Activated CD4-positive, alpha-beta T cell treated with anti-CD3 and anti-CD28 coated beads, Interleukin-2, amount 50 U/mL, for 24 hours (primary cell): ENCODE measurements at places on chromosomes 2 and 18.

- DNase-seq, result no peak
These were observed 36.8 kb downstream of the COL4A4 start for GRCh38 chr2:227127201-227127600.

GRCh38 chr2:119544075-119544938, at the start of gene CFAP221:
CFAP221 (plus strand) TSS chr2:119544449; CDS start chr2:119546132, 1,683 bp downstream.
- peak; percentile 5 for DNase-seq

DNA sequence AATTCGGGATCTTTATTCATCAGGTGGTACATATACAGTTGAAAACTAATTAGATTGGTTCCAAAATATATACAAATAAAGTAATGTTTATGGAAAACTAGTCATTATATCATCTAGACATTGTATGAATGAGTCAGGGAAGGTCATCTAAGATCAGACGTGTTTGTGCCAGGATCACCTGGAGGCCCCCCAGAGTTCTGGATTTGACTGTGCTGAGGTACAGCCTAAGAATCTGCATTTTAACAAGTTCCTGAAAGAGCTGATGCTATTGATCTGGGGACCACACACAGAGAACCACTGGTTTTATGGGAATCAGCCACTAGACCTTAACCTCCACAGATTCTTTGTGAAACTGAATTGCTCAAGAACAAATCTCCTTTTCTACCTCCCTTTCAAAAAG, 43.2 kb downstream of the PARD6G start:
- DNase-seq, result no peak

DNA sequence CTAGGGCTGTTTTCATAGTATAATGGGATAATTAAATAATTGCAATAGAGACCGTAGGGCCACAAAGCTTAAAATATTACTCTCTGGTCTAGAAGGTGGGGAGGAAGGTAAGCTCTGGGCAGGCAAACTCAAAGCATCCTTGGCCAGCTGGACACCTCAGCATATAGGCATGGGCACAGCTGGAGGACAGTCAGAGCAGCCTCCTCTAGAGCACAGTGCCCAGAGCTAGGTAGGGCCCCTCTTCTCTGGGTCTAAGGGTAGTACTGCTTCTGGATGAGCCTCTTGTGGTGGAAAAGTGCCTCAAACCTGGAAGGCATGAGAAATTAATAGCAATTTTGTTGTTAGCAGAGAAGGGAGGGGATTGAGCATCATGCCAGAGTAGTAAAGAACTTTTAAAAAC, 291.3 kb upstream of the FBXO11 start:
- DNase-seq, result no peak

DNA sequence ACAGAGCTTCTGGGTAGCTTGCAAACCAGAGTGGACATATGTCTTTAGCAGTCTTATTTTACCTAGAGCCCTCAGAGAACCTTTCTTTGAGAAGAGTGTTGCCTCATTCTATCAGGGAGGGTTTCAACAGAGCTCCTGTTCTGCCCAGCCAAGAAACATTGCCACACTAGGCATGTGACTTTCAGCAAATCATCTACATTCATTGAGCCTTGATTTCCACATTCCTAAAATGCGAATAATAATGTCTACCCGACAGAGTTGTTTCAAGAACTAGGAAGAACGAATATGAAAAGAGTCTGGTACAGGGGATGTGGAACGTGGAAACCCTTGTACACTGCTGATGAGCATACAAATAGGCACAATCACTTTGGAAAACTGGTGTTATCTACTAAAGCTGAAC, 7.8 kb upstream of the PRKAG3 start:
- DNase-seq, result no peak

- DNase-seq, result no peak
These were observed 37.5 kb downstream of the CMPK2 start for GRCh38 chr2:6828299-6828584.

DNA sequence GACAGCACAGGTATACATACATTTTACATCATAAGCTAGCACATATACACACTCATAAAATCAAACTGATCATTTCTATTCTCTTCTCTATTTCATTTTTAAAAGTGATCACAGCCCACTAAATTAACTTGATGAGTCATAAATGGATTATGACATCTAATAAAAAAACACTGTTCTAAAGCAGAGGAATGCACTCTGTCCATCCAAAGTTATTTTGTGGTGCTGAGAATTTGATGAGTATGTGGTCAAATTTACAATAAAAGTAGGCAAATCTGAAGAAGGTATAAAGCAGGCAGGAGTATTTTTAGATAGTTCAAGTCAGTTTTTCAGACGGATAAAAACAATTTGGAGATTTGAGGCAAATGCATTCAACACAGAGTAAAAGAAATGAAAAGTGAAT, 104.4 kb downstream of the NOL4 start:
- no peak for DNase-seq

DNA sequence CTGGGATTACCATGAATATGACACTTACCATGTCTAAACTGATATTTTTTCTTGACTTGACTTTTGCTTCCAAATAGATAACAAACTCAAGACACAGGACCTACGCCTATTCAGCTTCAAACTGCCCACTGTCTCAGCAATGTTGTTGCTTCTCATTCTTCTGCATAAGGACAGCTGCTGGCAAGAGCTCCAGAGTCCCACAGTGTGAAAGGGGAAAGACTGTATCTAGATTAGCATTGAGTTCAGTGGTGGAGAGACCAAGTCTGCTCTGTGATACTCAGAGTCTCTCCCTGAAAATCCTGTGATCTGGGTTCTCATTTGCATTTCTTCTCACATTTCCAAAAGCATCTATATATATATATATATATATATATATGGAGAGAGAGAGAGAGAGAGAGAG, 247.9 kb upstream of the NT5C1B start:
- no peak for DNase-seq

DNA sequence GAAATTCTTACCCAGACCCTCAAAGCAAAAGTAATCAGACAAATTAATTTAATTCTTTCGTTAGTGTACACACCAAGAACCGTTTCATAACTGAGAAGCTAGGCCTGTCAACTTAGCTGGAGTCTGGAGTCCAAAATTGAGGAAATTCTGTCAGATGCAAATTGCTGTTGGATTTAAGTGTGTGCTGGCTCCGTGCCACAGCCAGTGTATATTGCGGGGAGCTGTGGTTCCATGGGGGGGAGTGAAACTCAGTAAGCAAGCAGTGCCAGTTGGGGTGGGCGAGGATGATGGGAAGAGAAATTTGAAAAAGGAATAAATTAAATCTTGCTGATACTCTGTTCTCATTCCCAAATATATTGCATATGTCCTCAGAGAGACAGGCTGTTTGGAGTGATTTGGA, 4.0 kb downstream of the ARPC2 start:
- no peak for DNase-seq

- no peak for DNase-seq
These were observed 16.2 kb upstream of the RAB1A start for GRCh38 chr2:65146078-65146477.

GRCh38 chr2:233037078-233037477, 4.6 kb downstream of the NEU2 start:
- DNase-seq, result no peak

DNA sequence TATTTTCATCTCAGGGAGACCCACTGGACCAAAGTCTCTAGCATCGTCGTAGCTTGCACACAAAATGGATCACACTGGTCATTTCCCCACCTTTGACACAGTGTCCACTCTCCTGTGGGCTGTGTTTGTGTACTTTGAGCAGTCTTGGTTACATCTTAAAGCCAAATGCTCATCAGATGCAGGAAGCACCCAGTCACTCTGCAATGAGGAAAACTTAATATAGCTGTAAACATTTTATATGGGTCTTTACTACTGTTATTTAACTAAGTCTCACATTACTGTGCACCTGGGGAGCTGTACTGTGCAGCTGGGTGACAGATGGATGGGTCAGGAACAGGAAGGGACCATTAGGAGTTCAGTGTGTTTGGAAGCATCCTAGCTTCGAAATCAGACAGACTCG, 109.0 kb upstream of the CXCR4 start:
- no peak for DNase-seq

GRCh38 chr2:64644458-64645382, 9.0 kb downstream of the SERTAD2 start:
- DNase-seq, result no peak

GRCh38 chr2:36360834-36361233, 5.3 kb downstream of the CRIM1 start:
- DNase-seq, result no peak

DNA sequence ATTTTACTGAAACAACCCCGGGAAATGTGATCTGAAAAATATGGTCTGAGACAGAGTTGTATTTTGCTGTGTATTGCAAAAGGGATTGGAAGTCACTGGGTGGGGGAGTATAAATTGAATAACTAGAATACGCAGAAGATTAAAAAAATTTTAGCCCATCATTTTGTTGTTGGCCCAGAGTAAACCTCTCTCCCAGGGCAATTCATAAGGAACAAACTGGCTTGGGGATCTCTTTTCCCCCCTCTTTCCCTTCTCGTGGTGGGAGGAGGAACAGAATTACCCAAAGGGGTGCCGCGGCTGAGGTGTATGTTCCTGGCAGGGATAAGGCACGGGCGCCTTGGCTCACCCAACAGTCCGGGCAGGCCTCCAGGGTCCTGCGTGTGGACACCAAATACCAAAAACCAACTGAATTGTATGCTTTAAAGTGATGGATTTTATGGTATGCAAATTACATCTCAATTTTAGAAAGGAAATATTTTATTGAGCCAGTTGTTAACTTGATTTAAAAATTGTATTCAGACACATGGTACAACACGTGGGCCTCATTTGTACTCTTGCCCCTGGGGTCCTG, 121.2 kb upstream of the SPRED2 start:
- no peak for DNase-seq

GRCh38 chr2:64165706-64166105, 21.5 kb upstream of the PELI1 start:
- no peak for DNase-seq

GRCh38 chr18:44729631-44730101, 49.0 kb downstream of the SETBP1 start:
- DNase-seq, result no peak

DNA sequence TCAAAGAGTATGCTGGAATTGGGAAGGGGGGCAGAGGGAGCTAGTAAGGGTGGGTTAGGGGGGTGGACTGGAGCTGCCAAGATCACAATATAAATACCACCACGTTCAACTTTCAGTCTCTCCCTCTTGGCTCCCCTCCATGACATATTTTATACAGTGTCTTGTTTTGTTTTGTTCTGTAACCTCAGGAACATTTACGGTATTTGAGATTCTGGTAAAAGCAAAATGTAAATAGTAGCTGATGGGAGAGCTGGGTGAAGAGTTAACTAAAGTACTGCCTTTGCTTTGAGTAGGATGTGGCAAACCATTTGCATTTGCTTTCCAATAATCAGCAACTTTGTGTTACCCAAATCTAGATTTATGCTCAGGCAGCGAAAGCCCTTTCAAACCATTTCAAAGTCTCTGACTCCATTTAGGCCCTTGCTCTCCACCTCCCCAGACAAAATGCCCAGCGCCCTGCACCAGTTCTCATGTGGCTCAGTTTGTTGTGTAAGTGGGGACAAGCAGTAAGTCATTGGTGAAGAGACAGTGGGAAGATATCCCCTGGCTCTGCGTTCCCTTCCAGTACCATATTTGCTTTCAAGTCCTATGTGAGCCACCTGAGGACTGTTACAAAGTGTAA, 17.4 kb downstream of the IRS1 start:
- no peak for DNase-seq

DNA sequence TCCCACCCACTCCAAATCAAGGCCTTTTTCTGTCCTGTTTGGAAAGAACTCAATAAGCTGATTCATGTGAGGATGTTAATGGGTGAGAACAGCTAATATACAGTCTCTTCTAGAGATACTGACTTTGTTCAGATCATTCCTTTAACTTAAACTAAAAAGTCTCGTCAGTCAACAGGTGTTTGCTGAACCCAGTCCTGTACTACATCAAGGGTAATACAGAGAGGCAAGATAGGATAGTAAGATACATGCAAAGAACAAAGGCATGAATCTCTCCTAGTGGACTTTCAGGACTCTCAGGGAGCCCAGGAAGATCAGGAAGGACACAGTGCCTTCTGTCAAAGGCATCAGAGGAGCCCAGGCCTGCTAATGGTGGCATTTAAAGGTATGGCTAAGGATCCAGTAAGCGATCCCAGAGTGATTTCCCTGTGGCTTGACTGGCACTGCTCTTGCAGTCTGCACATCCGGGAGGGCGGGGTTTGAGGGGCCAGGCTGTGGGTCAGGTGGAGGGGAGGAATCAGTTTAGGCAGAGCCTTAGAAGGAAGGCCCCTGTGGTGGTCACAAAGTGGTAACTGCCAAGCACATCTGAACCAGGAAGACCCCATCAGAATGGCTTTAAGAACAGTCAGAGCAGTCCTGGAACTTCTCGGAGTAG, 54.0 kb downstream of the EPAS1 start:
- DNase-seq, result no peak

DNA sequence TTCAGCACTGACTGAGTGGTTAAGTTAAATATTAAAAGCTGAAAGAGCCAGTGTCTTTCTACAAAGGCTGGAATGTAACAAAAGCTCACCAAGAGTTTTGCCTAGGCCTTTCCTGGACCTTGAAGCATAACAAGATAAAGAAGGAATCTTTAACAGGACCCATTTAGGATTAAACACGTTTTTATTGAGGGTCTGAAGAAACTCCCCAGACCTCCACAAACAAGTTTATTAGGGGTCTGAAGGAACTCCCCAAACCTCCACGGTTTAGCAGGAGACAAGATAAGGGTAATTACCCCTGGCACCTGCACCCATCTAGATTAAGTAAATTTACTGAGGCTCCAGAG, 104.0 kb downstream of the ACAA2 start:
- DNase-seq, result no peak

DNA sequence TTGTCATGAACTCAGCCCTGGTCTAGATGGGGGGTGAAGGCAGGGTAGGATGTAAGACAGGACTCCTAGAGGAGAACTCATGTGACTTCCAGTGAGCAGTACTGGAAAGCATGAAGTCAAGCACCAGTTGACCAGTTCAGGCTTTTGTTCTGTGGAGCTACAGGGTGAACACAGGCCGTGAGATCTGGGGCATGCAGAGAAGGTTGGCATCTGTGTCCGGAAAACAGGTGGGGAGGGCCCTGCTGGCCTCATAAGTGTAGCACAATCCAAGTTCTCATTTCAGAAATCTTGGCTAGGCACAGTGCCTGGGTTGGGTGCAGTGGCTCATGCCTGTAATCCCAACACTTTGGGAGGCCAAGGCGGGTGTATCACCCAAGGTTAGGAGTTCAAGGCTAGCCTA, 50.9 kb upstream of the SPATS2L start:
- no peak for DNase-seq

GRCh38 chr2:237097326-237097910, 11.7 kb downstream of the COPS8 start:
- no peak for DNase-seq

DNA sequence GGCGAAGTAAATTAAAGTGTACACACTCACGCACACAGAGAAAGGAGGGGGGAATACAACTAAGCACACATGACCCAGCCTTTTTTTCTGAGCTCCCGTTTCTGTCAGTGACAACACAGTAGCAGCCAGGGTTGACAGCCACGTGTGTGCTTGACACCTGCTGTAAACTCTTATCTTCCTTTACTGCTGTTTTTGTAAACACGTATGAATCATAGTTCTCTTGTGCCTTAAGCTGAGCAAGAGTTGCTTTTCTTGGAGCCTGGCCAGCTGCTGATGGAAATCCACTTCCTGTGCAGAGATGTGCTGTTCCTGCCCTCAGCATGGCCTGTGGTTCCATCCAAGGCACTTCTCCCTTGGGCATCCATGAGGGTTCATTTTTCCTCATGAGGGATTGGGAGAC, 561.9 kb downstream of the GALR1 start:
- no peak for DNase-seq

GRCh38 chr2:74806920-74807319, 27.0 kb upstream of the HK2 start:
- no peak for DNase-seq
